NCI-H187 (cell line): ENCODE measurements at places on chromosomes 16 and 17.

- DNase-seq, result no peak
These were observed 348.1 kb downstream of the FOXL1 start for GRCh38 chr16:86926181-86927094.

GRCh38 chr16:57814896-57815295 lies 12.6 kb upstream of the KIFC3 start:
- no peak for DNase-seq

DNA sequence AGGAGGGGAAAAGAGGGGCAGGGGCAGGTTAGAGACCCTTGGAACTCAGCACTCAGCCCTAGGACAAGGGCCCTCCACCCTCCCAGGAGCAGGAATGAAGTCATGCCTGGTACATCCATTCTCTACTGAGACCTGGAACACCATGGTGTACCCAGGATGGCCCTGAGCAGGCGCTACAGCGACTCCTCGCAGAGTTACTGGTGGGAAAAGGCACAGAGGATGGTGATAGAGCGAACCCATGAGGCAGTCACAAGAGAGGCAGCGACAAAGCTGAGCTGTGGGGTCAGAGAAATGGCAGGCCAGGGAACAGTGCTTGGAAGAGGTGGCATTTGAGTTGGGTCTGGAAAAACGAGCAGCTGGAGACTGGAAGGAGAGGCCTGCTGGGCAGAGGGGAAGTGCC lies 37.5 kb downstream of the SRCIN1 start:
- no peak for DNase-seq

DNA sequence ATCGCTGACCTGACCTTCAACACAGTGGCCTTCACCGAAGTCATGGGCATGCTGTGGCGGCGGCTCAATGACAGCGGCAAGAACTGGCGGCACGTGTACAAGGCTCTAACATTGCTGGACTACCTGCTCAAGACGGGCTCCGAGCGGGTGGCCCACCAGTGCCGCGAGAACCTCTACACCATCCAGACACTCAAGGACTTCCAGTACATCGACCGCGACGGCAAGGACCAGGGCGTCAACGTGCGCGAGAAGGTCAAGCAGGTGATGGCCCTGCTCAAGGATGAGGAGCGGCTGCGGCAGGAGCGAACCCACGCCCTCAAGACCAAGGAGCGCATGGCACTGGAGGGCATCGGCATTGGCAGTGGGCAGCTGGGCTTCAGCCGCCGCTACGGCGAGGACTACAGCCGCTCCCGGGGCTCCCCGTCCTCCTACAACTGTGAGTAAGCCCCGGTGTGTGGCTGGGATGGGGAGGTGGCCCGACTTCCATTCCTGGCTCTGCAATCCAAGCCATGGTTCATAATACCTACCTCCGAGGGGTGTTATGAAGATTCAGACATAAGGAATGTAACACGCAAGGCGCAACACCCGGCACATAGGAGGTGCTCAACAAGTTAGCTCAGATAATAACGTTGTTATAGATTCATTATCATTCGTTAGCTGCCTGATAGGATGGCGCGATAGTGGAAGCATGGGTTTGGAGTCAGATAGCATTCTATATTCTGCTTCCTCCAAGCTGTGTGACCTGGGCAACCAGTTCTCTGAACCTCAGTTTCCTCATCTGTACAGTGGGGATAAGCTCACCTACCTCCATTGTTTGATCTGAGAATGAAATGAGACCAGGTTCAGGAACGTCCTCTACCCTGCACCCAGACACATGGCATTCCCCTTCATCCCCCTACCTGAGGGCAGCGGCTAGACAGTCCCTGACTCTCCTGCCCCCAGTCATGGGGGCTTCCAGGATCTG lies 4.4 kb downstream of the EPN3 start:
- DNase-seq, result no peak

DNA sequence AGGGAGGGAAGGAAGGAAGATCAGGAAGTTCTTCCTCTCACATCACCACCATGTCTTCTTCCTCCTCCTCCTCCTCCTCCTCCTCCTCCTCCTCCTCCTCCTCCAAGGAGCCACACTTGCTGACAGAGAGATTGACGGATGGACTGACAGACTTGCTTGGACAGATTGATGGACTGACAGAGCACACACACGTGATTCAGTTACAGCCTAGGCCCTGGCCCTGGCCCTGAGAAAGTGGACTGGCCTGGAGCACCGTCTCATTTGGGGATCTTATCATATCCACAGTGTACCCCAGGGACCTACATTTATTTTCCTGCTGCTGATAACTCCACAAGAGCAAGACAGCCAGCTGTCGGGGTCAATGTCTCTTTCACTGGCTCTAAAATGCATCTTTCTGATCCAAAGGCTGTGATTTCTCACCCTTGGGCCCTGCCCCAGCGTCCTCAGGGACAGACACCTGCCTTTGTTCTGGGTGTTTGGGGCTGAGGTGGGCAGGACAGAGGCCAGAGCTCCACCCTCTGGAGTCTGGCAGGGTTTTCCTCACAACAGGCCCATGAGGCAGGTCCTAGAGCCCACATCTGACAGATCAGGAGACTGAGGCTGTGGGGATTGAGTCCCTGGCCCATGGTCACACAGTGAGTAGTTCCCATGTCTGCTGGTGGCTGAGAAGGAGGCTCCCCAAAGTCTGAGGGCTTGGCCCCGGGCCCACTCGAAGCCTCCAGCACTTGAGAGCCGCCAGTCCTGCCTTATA lies 2.3 kb upstream of the P2RX1 start:
- no peak for DNase-seq

GRCh38 chr17:18315562-18315922 lies 449 bp downstream of the SMCR8 start:
- DNase-seq, result no peak

GRCh38 chr17:82343560-82343959 lies 10.0 kb upstream of the SECTM1 start:
- DNase-seq, result no peak

- no peak for DNase-seq
These were observed 152.1 kb upstream of the PLCG2 start for GRCh38 chr16:81627024-81627423.

- DNase-seq, result no peak
These were observed 384.5 kb upstream of the SALL1 start for GRCh38 chr16:51535591-51535990.

DNA sequence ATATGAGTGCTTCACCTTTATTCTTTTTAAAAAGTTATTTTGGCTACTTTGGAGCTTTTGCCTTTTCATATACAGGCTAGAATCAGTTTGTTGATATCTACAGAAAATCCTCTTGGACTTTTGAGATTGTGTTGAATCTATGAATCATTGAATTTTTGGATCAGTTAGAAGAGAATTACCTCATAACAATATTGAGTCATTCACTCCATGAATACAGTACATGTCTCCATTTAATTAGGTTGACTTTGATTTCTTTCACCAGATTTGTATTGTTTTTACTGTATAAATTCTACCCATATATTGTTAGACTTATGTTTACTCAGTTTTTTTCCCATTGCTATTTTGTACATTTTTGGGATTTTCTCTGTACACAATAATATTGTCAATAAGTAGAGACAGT lies 54.4 kb downstream of the TAOK1 start:
- no peak for DNase-seq

GRCh38 chr16:66926961-66927436 lies 1.7 kb upstream of the RRAD start:
- peak; percentile 28 for DNase-seq

- no peak for DNase-seq
These were observed 41.1 kb upstream of the ERN1 start for GRCh38 chr17:64171041-64171440.

- no peak for DNase-seq
These were observed 5.9 kb upstream of the SPAG7 start for GRCh38 chr17:4973256-4974114.

GRCh38 chr16:17447101-17447569 lies 23.6 kb downstream of the XYLT1 start:
- no peak for DNase-seq

DNA sequence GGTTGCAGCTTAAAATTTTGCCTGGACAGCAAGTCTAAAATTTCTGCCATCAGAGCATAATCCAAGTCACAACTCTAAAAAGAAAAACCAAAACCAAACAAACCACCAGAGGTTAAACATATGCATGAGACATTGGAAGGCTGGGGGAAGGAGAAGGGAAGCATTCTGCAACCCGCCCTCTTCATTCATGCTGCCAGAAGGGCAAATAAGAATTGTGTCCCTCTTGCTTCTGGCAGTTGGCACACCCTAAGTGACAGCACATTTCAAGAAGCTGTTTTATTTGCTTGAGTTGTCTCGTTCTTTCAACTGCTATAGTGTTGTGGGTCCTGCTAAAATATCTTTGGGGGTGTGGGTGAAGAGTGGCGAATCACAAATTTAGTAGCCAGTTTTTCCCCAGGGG lies 99.6 kb downstream of the SKAP1 start:
- DNase-seq, result no peak

- DNase-seq, result no peak
These were observed 2.6 kb upstream of the EXOSC6 start for GRCh38 chr16:70254180-70254964.

DNA sequence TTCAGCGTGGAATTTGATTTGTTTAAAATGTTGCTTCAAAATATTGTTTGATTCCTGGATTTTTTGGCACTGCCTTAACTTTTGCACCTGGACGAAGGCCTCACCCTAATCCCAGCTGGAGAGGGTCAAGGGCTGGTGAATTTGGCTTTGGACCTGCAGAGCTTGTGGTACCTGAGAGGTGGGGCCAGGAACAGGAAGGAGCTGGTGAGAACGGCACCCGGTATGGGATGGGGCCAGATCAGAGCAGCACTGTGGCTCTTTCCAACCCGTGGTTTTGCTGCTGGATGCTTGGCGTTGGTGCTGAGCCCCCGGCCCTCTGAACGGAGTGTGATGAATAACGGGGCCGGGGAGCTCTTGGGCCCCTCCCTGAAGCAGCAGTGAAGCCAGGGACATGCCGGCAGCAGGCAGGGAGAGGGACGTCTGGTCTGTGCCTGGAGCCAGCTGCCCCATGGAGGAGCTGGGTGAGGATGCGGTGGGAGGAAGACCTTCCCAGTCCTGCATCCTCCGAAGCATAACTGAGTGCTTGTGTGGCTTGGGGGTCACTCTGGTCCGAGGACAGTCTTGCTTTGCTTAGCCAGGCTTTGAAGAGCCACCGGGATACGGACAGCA lies 275.4 kb downstream of the SEC14L1 start:
- DNase-seq, result no peak

DNA sequence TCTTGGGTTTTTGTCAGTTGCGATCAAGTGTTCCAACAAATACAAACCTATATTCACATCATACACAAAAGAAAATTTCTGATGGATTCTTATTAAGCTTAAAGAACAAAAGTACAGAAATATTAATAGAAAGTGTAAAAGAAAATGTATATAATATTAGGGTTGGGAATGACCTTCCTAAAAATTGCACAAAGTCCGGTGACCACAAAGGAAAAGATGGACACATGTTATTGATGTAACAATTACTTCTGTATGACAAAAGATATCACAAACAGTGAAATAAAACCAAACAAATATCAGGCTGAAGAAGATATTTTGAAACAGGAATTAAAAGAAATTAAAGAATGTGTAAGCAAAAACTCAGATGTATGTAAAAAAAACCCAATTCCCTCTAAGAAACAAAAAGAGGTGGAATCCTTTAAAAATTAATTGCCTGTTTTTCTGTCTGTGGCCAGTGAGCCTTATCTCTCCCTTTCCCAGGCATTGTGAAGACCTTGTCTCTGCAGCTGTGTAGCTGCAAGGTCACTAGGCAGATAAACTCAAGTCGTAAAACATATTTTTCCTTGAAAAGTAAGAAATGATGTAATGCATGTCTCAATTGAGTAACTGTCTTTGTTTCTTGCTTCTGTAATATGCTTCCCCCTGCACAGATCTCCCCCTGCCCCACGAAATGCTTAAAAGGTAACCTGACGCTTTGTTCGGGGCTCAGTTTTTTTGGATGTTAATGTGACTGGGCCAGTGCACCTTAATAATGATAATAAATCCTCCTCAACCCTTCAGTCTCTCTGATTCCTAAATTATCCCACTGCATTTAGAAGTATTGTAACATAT lies 2.8 kb downstream of the ST6GALNAC1 start:
- DNase-seq, result no peak

DNA sequence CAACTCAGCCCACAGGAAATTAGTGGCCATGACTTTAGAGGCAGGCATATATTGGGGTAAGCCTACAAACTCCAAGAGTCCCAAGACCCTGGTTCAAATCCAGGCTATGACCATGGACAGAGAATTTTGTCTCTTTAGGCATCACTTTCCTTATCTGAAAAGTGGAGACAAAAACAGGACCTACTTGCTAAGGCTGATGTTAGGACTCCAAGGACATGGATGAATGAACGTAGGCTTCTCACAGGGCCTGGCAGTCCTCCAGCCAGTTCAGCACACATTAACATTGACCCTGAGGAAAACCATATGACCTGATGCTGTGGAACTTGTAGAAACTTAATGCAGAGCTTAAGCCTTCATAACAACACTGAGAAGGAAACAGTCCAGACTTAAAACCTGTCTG lies 1.4 kb downstream of the FKBP10 start:
- no peak for DNase-seq

- no peak for DNase-seq
These were observed 15.4 kb upstream of the KATNB1 start for GRCh38 chr16:57720142-57720575.
